Fibroblast of villous mesenchyme (primary cell): ENCODE measurements at places on chromosomes 1 and 21. TPM values are rescaled to one million over a fixed set of nuclear protein-coding genes. Genes with fewer than 3 reads are reported as not detected.

DNA sequence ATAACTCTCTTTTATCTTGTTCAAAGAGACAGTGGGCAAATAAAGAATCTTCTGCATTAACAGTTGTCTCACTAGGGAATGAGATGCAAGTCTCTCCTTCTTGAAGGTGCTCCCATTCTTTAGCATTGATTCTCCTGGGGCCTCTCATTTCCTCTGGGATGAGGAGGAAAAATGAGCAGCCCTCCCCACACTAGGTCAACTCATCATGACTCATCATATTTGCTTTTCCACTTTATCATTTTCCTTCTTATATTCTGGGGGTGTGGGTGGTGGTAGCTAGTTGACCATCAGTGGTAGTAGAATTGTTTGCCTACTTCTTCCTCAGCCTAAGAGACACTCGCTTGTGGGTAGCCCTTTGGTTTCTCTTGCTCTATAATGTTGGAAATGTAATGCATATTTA lies 182.0 kb upstream of the C1orf87 start:
- no peak for DNase-seq

- no peak for DNase-seq
These were observed 16.4 kb upstream of the CLSTN1 start for GRCh38 chr1:9840176-9840575.

GRCh38 chr1:64242895-64243756 lies 39.7 kb downstream of the UBE2U start:
- peak; percentile 58 for DNase-seq

DNA sequence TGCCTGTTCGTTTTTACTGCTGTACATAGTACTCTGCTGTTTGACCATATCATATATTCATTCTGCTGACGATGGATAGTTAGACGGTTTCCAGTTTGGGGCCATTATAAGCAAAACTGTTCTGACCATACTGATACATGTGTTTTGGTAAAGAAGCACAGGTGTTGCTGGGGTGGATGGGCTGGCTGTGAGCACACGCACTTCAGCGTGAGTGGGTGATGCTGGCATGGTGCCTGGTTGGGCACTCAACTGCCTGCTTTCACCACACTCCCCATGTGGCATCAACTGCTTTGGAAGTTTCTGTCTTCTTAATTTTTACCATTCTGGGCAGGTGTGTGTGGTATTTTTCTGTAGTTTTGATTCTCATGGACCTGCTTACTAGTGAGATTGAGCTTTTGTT lies 37.3 kb downstream of the ADARB1 start:
- DNase-seq = no peak

DNA sequence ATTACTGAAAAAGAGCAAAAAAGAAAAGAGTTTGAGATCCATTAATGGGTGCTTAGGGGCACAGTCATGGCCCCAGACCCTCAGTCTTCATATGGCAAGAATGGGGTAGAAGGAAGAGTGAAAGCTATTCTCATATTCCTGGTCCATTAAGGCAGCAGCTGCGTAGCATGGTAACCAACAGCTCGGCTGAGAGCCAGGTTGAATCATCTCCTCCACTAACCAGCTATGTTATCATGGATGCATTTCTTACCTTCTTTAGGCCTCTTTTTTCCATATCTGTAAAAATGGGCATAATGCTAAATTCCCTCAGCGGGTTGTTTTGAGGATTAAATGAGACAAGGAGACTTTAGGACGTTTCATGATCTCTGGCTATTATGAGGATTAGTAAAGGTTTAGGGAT lies 15.0 kb upstream of the SARS1 start:
- no peak for DNase-seq

GRCh38 chr1:171811672-171812071 lies 29.6 kb upstream of the DNM3 start:
- DNase-seq = no peak

DNA sequence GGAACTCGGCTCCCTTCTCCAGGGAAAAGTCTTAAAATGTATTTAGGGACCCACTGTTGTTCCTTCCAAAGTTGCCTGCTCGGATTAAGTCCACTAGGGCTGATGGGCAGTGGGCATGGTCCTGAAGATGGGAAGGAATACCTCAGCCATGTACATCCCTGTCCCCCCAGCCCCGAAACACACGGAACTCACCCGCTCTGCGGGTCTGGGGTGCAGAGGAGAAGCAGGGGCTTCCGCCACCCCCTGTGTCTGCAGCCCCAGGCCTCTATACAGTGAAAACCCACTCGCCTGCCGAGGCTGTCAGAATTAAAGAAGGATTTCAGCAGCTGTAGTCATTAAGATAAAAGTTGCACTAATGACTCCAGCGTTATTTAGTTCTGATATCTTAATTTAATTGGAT lies 212.6 kb upstream of the VAMP3 start:
- no peak for DNase-seq

DNA sequence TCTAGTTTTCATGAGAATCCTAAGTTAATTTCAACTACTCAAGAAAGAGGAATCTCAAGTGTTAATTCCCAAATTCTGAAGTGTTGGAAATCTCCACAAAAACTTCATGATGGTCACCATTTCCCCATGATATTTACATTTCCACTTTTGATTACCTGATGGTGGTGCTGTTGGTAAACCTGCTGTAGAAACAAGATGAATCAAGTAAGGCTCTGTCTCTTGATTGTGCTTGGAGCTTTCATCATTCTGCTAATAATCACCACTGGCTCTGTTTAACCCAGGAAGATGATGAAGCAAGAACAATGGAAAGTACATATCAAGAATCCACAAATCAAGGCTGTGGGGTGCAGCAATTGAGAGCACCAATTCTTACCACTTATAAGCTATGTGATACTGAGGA lies 77.8 kb downstream of the C4BPA start:
- peak; percentile 20 for DNase-seq

- DNase-seq = no peak
These were observed 51.5 kb upstream of the RUNX3 start for GRCh38 chr1:24981631-24982005.

- DNase-seq = peak; percentile 91
These were observed 77.4 kb upstream of the BACH1 start for GRCh38 chr21:29221253-29221744.

DNA sequence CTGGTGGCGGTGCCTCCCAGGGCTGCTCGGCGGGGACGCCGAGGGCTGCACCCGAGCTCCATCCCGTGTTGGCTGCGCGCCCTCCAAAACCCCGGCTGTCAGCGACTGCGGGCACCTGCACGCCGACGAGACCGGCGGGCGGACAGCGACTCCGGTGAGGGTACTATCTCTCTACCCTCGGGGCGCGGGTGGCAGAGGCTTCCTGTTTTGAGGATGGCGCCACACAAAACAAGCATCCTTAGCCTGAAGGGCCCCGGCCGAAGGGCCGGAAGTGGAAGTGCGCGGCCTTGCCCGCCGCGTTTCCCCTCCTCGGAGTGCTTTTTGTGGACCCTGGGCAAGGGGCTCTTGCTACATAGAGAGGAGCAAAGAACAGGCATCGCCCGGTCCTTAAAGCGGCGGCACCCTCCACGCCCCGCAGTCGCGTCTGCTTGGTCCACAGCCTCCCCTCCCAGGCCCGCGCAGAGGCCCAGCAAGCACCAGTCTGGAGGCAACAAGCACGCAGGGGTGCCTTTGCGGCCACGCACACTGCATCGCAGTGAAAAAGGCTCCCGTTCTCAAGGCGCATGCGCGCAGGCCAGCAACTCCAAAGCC lies 561 bp upstream of the COQ8A start:
- no peak for DNase-seq

- peak; percentile 70 for DNase-seq
These were observed 88.9 kb upstream of the WLS start for GRCh38 chr1:68321084-68321685.

- peak; percentile 21 for DNase-seq
These were observed 114.3 kb upstream of the RUNX1 start for GRCh38 chr21:35163411-35163810.

GRCh38 chr1:214557952-214558735 lies 6.7 kb upstream of the PTPN14 start:
- peak; percentile 87 for DNase-seq

- DNase-seq = no peak
These were observed 27.8 kb upstream of the SLC26A9 start for GRCh38 chr1:205971082-205971481.

- peak; percentile 11 for DNase-seq
These were observed 47.1 kb upstream of the TLR5 start for GRCh38 chr1:223189903-223190724.

- no peak for DNase-seq
These were observed 147.1 kb downstream of the ASTN1 start for GRCh38 chr1:177017287-177017852.

DNA sequence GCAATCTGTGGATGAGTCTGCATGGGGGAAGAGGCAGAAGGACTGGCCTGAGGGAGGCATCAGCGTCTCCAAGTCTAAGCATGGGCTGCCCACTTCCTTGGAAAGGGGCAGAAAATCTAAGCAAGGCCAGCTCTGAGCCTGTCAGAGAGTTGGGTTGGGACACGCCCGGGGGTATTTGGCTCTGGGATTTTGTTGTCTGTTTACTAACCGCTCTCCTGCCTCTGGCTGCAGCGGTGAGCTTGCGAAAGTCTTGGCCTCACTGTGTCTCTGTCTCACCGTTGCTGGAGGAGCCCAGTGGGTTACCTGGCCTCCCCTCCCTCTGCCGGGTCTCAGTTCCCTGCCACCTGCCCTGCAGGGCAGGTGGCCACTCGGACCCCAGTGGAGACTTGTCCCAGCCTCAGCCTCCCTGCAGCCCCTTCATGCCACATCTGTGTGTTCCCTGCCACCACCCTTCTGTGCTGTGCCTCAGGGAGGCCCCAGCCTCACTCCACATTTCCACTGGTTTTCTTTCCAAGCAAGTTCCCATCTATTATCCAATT lies 33.7 kb downstream of the EDN2 start:
- DNase-seq = no peak

DNA sequence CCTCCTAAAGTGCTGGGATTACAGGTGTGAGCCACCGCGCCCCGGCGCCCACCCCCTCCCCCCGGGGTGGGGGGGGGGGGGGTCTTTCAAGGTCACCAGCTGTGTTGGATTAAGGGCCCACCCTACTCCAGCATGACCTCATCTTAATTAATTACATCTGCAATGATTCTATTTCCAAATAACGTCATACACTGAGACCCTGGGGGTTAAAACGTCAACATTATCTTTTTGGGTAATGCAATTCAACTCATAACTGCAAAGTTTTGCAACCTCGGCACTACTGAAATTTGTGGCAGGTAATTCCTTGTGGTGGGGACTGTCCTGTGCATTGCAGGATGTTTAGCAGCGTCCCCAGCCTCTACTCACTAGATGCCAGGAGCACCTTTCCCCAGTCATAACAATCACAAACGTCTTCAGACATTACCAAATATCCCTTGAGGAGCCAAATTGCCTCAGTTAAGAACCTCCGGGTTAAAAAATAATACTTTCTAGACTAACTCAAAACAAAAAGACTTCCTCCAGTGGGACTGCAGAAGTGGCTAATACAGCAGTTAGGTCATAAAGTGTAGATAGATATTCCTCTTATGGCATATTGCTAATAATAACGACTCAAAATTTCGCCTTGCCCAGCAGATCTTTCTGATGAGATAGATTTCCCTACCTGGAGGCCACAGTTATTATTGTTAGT lies 233.0 kb upstream of the KAZN start:
- no peak for DNase-seq

DNA sequence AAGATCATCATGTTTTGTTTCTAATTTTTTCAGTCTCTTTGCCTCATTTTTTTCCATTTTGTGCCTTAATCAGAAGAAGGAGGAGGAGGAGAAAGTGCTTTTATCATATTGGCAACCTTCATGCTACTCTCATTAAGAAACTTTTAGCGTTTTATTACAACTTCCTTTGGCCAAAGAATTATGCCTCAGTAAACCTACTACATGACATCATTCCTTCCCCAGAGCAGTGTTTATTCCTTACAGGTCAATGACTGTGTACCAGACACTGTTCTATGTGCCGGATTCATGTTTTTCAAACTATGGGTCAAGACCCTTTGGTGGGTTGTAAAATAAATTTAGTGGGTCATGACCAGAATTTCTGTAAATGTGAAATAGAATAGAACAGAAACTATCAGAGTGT lies 110.4 kb downstream of the SLC30A10 start:
- DNase-seq = no peak

DNA sequence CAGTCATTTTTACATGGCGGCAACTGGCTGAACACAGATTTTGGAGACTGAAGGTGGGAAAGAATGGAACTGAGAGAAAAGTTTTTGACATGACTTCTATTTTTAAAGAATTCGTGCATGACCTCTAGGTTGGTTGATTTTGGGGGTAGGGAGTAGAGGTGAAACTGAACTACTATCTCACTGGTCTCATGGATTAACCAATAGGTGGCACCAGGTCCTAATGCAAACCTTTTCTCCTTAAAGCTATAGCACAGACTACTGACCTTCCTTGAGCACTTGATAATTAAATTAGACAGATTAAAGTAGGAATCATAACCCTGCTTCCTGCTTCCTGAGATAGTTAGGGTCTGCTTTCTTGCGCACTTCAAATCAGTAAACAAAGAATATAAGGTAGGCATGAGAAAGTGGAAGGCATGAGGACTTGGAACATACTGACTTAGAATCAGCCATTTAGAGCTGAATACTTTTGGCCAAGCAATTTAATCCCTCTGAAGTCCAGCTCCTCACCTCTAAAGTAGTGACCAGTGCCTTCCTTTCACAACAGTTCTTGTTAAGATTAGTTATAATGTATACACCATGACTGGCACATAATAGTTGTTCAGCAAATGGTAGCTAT lies 206.0 kb downstream of the CENPF start:
- peak; percentile 51 for DNase-seq

DNA sequence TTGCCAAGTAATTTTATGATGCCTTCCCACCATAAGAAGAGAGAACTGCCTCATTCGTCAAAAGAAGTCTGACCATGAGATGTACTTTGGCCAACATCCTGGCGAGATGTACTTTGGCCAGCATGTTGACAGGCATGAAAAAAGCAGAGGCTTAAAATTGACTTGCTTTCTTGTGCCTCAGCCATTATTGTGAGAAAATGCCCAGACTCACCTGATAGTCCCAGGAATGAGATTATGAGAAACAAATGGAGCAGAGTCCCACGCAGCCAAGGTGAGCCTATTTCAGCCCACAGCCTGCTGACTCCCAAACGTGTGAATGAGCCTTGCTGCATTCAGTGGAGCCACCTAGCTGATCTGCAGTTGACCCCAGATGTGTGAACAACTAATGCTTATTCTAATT lies 43.5 kb upstream of the ZNF644 start:
- no peak for DNase-seq

- DNase-seq = peak; percentile 61
These were observed 30.6 kb downstream of the FAF1 start for GRCh38 chr1:50929376-50929958.

AMY1B gene
- total RNA-seq = not detected in 2 replicates

SLC16A4 gene
- 73.4 and 241 TPM in 2 replicates for total RNA-seq

OPTC gene
- not detected in 2 replicates for total RNA-seq

CD84 gene
- not detected in 2 replicates for total RNA-seq

WNT2B gene
- total RNA-seq = 2.6 TPM in 2 replicates

TRAPPC3 gene
- 94.6 and 102 TPM in 2 replicates for total RNA-seq

TADA1 gene
- total RNA-seq = 10.6 and 16.0 TPM in 2 replicates

CELA3B gene
- total RNA-seq = not detected in 2 replicates
